Fibroblast of gingiva (primary cell): ENCODE measurements at places on chromosomes 1 and 21.

GRCh38 chr21:34203851-34204420, 130.6 kb downstream of the MRPS6 start:
- no peak for DNase-seq

DNA sequence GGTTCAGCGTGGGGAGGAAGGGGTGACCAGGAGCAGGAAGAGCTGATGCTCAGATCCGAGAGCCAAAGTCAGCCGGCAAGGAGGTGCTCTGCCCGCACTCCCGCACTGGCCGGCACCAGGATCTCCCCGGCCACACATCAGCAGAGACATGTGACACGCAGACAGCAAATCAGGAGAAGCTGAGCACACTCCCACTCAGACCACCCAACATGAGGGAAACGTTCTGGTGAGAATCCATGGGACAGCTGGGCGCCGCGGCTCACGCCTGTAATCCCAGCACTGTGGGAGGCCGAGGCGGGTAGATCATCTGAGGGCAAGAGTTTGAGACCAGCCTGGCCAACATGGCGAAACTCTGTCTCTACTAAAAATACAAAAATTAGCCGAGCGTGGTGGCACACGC, 18.6 kb upstream of the PTTG1IP start:
- no peak for DNase-seq

DNA sequence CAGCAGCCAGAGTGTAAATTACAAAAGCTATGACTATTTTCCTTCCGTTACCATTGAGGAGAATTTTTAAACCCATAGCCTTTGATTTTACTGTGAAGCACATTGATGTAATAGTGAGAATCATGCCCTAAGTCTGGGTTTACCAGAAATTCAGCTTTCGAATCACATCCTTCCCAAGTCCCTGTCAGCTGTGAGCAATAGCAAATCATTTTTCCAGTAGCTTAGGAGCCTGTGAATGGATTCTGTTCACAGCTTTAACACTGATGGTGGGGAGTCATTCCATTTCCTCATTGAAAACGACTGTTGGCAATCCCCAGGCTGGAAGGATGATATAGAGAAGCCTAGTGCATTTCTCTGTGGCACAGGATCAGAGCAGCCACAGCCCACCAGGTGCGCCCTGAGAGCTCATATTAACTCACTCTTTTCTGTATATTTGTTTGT, 82.2 kb upstream of the C1orf105 start:
- no peak for DNase-seq

- DNase-seq = no peak
Measured at GRCh38 chr1:187931776-187932175, 1103.0 kb downstream of the PLA2G4A start.

GRCh38 chr1:69523032-69523431, 44.7 kb upstream of the LRRC7 start:
- DNase-seq = peak; percentile 65

DNA sequence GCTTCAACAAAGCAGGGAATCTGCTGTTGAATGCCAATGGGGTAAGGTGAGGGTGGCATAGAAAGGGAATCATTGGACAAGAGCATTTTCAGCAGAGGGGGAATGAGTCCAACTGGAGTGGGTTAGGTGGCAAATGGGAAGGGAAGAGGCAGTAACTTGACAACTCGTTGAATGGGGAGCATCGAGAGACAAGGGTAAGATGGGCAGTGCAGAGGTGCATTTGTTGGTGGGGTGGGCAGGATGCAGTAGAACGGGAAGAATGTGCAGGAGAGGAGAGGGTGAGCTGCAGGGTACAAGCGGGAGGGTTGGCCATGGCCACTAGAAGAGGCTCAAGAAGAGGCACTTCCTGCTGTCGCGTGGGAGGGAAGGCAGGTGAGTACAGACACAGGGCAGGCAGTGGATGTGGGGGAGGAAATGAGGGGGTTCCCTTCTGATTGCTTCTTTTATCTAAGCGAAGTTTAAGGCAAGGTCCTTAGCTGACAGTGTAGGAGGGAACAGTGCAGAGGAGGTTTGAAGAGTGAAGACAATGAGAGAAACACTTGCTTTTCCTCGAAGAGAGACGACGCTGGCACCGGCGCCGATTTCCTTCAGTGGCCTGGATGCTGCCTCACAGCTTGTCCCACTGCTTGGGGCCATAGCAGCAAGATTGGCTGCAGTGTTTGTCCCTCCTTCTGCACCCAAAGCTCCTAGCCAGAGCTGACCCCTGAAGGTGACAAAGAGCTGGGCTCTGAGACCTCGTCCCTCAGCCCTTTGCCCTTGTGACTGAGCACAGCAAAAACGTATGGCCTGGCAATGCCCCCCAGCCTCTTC, 3.2 kb upstream of the IKBKE start:
- no peak for DNase-seq

DNA sequence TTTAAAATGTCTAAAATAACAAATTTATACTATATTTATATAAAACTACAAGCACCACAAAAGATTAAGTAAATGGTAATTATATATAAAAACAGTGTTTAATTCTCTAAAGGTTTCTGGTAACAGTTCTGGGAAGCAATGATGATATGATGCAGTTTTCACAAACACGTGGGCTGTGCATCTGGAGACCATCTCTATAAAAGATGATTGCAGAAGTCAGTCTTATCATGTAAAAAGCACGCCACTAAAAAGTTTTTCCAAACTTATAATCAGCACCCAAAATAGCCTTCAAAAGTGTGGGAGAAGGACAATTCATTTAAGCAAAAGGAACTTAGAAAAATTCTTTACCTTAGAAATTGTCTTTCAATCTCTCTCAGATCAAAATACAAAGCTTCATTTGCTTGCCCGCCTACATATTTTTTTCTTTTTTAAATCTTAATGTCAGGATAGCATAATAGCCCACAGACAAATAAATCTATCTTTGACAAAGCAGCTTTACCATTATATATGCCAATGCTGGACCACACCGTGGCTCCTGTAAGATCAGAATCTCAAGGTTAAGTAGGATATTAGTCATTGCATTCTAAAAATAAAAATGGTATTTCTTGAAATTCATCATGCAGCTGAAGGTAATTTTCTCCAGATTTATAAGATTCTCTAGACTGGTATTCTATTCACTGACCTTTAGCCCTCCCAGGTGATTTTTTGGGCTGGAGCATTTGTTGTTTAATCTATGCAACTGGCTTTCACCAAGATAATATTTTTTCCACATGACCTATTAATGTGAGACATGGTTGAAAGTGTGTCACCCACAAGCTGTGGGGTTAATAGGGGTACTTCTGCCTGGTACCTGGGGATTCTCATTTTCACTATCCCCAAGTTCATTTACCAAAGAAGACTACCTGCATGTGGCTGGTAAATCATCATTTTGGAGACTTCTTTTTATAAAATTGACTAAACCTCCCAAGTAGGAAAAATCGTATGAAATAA, 189.6 kb upstream of the ST6GALNAC5 start:
- DNase-seq = no peak

- no peak for DNase-seq
Measured at GRCh38 chr1:46603481-46603857, 599 bp downstream of the MKNK1 start.

DNA sequence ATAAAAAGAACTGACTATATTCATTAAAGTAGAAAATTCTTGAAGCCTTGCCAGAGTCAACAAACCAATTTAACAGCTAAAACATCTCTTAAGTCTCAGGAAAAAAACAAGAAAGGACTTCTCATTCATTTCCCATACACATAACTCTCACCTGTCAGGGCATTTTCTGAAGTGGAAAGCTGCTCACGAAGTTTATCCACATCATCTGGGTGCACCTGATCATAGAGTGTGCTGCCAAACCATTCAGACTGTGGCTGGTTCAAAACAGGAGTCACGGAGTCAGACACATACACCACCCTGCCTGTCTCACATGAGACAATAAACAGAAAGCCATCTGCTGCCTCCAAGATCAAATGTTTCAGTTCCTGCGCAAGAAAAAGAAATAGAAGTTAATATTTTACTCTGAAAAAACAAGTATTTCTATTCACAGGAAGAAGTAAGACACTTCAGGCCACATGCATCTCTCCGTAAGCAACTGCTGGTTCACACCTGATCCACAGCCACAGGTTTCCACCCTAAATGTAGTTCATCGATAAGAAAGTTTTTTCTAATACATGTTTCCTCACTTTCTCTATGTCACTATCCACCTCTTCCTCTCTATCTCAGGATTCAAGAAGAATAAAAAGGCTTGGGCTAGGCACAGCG, 28.2 kb upstream of the CTSK start:
- DNase-seq = no peak

- no peak for DNase-seq
Measured at GRCh38 chr1:89781494-89782126, 39.2 kb upstream of the LRRC8D start.

- no peak for DNase-seq
Measured at GRCh38 chr1:97870589-97870988, 50.2 kb downstream of the DPYD start.
